NCI-H1105 treated with DMSO at 0.1 percent for 48 hours (cell line): ENCODE measurements at places on chromosomes 1 and 21.
A peak's percentile ranks its signal among the peaks of the same experiment; 100 is the strongest.

- no peak for DNase-seq
Observed at GRCh38 chr1:94396356-94397010, 21.7 kb upstream of the ABCD3 start.

DNA sequence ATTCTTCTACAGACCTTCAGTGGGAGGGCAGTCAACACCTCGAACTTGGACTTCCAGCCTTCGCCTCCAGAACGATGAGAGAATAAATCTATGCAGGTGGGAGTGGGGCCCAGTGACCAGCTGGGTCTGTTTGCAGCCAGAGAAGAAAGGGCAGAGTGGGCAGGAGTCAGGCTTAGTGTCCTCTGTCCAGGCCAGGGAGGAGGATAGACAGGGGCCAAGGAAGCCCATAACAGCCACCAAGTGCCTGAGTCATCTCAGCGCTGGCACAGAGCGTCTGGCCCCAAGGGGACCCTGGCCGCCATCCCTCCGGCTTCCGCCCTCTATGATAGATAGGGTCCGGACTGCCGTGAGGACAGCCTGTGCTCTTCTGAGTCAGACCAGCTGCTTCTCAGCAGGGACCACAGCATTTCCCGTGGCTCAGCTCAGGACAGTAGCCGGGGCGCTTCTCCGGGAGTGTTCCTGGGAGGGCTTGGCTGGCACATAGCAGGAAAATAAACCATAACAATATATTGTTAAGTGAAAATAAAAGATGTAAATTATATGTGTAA is 133.1 kb upstream of the C1orf174 start:
- DNase-seq = no peak

DNA sequence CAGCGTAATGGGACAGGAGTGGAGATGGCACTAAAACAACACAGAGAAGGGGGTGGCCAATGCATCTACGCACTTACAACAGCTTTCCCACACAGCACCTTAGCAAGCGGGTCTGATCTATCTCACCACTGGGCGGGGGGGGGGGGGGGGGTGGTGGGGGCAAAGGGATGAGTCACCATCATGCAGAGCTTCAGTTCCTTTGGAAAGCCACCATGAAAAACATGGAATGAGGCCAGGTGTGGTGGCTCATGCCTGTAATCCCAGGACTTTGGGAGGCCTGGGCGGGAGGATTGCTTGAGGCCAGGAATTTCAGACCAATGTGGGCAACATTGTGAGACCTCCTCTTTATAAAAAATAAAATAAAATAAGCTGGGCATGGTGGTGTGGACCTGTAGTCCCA is 47.2 kb downstream of the KLHDC7A start:
- DNase-seq = no peak

GRCh38 chr1:58802640-58803399 is 19.0 kb upstream of the JUN start:
- peak; percentile 91 for DNase-seq

GRCh38 chr1:174428033-174428432 is 19.7 kb upstream of the GPR52 start:
- DNase-seq = no peak

DNA sequence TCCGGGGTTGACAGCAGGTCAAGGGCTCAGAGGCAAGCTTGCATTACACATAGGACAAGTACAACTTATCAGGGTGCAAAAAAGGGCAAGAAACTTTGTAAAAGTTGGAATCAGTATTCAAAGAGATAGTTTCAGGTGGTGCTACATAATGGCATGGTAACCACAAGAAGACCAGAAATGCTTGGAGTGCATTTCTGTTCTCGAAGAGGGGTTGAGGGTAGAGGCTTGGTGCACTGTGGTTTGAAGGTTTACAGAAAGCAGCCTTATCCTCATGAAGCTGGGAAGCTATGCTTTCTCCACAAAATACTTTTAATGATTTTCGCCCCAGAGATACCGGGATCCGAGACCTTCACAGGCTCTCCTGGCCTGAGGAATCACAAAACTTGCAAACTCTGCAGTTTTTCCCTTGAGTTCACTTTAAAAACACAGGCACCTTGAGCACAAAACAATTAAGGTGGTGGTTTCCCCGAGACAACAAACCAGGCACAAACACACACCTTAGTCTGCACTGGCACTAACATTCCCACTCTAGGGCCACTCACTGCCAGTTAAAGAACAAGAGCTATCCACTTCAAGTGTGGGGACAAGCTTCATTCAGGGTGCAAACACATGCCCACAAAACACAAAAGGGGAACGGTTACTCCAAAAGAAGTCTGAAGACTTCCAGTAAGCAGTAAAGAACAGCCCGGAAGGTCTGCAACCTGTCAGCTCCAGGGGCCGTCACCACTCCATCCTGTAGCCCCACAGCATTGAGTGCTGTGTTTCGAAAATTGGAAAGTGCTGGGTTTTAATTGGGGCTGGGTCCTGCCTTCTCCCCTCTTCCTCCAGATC is 29.8 kb upstream of the NFIA start:
- no peak for DNase-seq

- DNase-seq = no peak
Observed at GRCh38 chr1:89221341-89221740, 22.6 kb upstream of the GBP4 start.

GRCh38 chr1:31712068-31712467 is 8.3 kb upstream of the COL16A1 start:
- DNase-seq = no peak

- peak; percentile 32 for DNase-seq
Observed at GRCh38 chr1:183841950-183842794, 37.3 kb downstream of the RGL1 start.

- DNase-seq = no peak
Observed at GRCh38 chr1:8477983-8478362, 160.1 kb downstream of the SLC45A1 start.

- DNase-seq = no peak
Observed at GRCh38 chr1:55347866-55348265, 132.7 kb upstream of the USP24 start.

- no peak for DNase-seq
Observed at GRCh38 chr1:39777306-39777705, 6.2 kb upstream of the OXCT2 start.

DNA sequence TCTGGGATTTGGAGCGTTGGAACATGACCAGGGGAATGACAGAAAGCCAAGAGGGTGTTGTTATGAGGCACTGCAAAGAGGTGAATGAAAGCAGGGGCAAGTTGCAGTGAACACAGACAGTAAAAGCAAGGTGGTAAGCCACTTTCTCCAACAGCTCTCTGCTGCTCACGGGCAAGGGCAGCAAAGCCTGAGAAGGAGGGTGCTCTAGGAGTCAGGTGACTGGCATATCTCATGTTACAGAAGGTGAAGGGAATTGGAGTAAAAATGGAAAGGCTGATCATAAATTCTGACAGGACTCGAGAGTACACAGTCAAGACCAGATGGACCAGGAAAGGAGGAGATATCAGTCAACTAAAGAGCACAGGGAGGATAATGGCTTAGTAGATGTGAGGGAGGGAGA is 14.5 kb downstream of the VAV3 start:
- DNase-seq = no peak
